H7 (cell line): ENCODE measurements at places on chromosomes 4 and X. TPM values are rescaled to one million over a fixed set of nuclear protein-coding genes. Genes with fewer than 3 reads are reported as not detected.
A peak's percentile ranks its signal among the peaks of the same experiment; 100 is the strongest.

BEND2 gene
- not detected in 2 replicates for total RNA-seq

USP17L26 gene
- total RNA-seq, result not detected in 2 replicates

PNMA6F gene
- total RNA-seq, result not detected in 2 replicates

SASH3 gene
- not detected in 2 replicates for total RNA-seq

RASL11B gene
- total RNA-seq, result 20.6 and 32.4 TPM in 2 replicates

CTSO gene
- 1.5 and 1.6 TPM in 2 replicates for total RNA-seq

ASMT gene
- total RNA-seq, result 0.14 and 0.44 TPM in 2 replicates

DNA sequence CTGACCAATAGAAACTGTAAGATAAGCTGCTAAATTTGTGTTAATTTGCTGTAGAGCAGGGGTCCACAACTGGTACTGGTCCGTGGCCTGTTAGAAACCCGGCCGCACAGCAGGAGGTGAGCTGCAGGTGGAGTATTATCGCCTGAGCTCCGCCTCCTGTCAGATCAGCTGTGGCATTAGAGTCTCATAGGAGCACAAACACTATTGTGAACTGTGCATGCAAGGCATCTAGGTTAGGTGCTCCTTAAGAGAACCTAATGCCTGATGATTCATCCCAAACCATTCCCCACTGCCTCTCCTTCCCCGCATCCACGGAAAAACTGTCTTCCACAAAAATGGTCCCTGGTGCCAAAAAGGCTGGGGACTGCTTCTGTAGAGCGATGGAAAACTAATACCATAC lies 19.7 kb downstream of the FBXW7 start:
- DNase-seq, result no peak

- DNase-seq, result no peak
These were observed 39.4 kb upstream of the NDP start for GRCh38 chrX:44012484-44013096.

- DNase-seq, result peak; percentile 63
These were observed 292.5 kb downstream of the CHIC1 start for GRCh38 chrX:73855546-73855945.

DNA sequence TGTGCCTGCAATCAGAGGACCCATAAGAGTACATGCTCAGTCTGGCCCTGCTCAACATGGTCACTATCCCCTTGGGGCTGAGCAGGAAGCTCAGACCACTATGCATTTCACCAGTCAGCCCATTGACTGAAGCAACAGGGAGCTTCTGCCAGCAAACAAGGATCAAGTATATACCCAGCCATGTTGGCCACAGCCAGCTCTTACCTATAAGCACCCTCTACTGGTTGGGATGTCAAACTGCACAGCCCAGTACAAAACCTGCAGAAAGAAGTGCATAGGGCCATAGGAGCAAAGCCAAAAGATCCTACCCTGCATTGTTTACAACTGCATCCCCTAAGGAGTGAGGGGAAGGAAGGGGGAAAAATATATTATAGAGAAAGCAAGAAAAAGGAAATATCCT lies 214.4 kb upstream of the CPEB2 start:
- DNase-seq, result peak; percentile 1

- peak; percentile 63 for DNase-seq
These were observed 45.7 kb upstream of the INTU start for GRCh38 chr4:127586922-127587571.

DNA sequence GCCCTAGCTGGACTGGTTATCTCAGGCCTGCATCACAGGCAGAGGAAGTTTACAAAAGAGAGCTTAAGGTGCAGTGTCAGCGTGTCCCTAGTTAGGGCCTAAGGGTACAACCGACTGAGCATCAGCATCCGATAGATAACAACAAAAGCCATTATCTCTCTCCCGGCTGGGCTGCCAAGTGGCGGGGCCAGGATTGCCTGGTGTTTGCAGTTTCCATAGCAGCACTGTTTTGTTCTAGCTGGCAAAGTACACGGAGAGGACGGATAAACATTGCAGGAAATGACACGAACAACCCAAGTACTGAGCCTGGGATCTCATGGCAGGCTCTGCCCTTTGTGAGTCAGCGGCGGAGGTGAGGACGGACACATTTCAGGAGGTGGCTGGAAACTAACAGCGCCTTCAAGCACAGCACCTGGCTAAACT lies 104.7 kb upstream of the NOCT start:
- peak; percentile 38 for DNase-seq

- no peak for DNase-seq
These were observed 12.7 kb upstream of the MRFAP1 start for GRCh38 chr4:6627832-6628231.

- no peak for DNase-seq
These were observed 4.9 kb downstream of the UGT8 start for GRCh38 chr4:114603497-114603896.

- DNase-seq, result peak; percentile 82
These were observed at the start of gene GPR50 for GRCh38 chrX:151176231-151176750. TSS of gene GPR50 (plus strand) at chrX:151176584. CDS start at chrX:151176722, 138 bp downstream.

- no peak for DNase-seq
These were observed 8.8 kb downstream of the SH3D19 start for GRCh38 chr4:151316645-151317044.
